ENCODE measurements at places on chromosomes 1 and 21.

DNA sequence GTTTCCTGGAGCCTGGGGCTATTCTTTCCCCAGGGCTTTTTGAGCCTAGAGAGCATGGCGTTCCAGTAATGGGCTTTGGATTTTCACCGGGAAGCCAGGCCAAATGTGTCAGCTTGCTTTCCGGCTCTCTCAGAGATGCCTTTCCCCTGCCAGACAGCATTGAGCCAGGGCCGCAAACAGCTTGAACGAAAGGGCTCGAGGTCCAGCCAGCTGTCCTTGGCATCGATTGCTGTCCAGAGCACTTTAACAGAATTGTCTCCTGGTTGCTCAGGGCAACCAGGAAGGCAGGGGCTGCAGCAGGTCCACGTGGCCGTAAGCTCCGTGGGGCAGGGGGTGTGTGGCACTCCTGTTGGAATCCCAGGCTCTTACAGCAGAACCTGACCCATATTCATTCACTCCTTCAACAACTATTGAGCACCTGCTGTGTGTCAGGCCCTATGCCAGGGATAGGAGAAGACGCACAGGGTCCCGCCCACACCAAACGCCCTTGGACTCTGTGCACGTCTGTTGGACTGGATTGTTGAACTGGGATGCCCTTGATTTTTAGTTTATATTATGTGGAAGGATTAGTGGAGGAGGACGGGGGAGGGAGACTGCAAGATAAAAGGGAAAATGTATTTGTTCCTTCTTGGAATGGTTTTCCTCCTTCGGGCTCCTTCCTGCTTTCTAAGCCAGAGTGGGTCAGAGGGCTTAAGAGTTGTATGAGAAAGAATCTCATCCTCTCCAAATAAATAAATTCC is 38.7 kb upstream of the EFHD2 start:
- peak; percentile 39 for DNase-seq

GRCh38 chr1:230260831-230261230 is 165.3 kb downstream of the PGBD5 start:
- no peak for DNase-seq

DNA sequence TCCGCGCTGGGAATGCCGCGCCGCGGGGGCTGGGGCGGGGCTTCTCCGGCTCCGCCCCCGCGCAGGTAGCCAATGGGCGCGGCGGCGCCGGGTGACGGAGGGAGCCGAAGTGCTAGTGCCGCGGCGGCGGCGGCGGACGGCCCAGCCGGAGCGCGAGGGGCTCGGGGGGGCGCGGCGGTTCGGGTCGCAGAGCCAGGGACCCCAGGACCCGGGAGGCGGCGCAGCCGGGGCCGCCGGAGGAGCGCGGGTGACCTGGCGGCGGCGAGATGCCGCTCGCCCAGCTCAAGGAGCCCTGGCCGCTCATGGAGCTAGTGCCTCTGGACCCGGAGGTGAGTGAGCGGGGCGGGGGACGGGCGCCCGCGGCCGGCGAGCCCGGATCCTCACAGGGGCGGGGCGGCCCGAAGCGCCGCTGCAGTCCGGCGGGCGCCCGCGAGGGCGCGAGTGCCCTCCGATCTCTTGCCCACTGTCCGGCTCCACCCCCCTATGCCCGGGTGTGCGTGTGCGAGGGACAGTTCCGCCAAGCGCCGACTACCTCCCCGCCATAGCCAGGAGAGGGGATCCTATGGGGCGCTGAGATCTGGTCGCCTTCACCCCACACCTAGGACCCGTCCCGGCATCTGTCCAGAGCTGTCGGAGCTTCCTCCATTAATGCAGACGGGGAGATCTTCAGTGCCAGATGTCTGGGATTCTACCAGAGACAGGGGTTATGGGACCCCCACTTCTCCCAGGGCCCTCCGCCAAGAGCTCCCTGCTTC is at the start of gene RPS6KA1:
Gene RPS6KA1 (plus strand): TSS at position 107 of the 755 bp plus-strand sequence. CDS start 160 bp downstream, at position 267.
- DNase-seq, result peak; percentile 21

DNA sequence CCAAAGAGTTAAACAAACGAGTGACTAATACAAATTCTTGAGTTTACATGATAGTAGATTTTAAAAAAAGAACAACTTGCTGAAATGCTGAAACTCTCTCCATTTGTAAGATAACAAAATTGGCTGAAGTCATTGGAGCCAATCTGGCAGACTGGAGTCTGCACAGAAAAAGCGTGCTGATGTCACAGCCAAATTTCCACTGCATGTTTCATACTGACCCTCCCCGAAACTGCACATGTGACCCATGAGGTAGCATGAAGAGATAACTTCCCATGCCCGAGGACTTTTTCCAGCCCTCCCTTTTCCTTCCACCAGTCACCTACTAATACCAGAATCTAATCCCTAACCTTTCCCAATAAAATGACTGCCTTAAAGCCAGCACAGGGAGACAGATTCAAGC is 1.2 kb upstream of the LELP1 start:
- no peak for DNase-seq

- DNase-seq, result peak; percentile 25
These were observed 106.5 kb upstream of the ACTL8 start for GRCh38 chr1:17648457-17649145.

- no peak for DNase-seq
These were observed 5.1 kb upstream of the LAMB3 start for GRCh38 chr1:209657140-209657879.

DNA sequence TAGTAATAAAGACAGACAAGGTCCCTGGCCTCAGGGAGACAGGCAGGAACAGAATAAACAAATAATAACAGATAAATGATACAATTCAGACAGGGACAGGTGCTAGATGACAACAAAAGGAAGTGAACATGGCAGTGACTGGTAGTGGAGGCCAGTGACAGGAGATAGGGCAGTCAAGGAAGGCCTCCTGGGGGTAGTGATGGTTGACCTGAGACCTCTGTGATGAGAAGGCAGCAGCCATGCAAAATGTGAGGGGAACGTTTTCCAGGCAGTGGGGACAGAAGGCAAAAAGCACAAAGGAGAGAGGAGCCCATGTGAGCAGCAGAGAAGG is 18.5 kb downstream of the OPTC start:
- no peak for DNase-seq

- DNase-seq, result no peak
These were observed 39.4 kb upstream of the FAM131C start for GRCh38 chr1:16112596-16113555.

DNA sequence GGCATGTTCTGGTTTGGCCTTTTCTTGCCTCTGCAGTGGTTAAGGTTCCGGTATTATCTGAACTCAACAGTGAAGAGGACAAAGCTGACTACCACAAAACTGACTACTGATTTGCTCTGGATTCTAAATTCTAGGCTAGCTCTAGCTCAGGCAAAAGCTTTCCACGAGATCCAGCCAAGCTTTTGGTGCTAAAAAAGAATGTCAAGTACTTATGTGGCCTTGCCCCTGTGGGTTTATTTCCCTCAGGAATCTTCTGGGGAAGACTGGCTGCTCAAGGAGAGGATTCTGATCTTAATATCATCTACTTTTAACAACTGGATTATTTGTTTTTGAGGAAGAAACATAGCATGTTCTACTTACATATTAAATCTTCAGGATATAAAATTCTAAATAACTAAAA is 26.1 kb upstream of the MTMR11 start:
- no peak for DNase-seq

- DNase-seq, result no peak
These were observed 4.7 kb downstream of the SPEN start for GRCh38 chr1:15852036-15852827.

DNA sequence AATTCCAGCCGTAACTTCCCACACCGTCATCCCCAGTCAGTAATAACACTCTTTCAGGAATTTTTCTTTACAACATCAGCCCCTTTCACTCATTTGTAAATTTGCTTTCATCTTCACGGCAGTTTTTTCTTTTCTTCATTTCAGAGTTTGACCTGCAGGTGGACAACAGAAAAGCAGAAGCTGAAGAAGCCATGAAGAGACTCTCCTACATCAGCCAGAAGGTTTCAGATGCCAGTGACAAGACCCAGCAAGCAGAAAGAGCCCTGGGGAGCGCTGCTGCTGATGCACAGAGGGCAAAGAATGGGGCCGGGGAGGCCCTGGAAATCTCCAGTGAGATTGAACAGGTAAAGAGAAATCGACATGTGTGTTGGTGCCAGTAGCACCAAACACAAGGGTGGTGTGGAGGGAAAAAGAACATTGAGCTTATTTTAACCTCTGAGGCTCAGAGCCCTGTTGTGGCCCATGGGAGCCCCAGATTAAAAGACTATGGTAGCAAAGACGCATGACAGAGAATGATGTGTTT is 53.2 kb downstream of the LAMC2 start:
- no peak for DNase-seq

GRCh38 chr1:41362749-41363590 is 1.7 kb downstream of the FOXO6 start:
- DNase-seq, result peak; percentile 74

GRCh38 chr21:45407629-45408247 is 2.8 kb downstream of the COL18A1 start:
- DNase-seq, result no peak

- DNase-seq, result no peak
These were observed 247.5 kb downstream of the USH2A start for GRCh38 chr1:216175714-216176113.

DNA sequence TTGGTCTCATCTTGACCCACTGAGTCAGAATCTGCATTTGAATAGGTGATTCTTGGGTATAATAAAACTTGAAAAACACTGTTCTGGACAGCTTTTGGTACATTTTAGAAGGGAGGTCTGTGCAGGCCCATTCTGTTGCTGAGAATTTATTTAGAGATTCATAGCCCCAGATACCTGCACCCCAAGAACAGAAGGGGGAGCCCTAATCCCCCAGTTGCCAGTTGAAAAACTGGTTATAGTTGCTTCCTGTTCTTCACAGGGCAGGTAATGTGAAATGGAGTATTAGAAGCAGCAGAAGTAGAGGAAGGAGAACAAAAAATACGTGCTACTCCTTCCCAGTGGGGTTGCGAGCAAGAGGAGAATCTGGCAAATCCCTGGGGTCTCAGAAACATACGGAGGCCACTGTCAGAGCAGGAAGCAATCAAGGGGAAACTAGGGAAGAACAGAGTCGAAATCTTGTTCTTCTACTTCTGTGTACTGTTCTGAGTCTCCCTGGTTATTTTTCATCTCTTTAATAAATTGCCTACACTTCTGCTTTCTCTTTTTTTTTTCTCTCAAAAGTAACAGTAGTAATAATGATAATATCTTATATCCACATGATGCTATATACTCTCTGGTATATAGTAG is 4.6 kb upstream of the CLCA2 start:
- DNase-seq, result no peak

DNA sequence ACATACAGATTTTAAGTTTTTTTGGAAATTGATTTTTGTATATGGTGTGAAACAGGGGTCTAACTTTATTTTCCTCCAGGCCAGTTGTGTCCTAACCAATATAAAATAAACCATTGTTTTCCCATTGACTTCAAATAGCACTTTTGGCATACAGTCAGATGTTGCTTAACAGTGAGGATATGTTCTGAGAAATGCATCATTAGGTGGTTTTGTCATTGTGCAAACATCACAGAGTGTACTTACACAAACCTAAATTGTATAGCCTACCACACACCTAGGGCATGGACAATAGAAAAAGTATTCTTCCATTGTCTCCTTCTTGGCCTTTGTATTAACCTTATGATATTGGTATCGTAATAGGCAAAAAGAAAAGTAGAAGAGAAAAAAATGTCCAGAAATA is 37.4 kb upstream of the DISP1 start:
- DNase-seq, result peak; percentile 58

DNA sequence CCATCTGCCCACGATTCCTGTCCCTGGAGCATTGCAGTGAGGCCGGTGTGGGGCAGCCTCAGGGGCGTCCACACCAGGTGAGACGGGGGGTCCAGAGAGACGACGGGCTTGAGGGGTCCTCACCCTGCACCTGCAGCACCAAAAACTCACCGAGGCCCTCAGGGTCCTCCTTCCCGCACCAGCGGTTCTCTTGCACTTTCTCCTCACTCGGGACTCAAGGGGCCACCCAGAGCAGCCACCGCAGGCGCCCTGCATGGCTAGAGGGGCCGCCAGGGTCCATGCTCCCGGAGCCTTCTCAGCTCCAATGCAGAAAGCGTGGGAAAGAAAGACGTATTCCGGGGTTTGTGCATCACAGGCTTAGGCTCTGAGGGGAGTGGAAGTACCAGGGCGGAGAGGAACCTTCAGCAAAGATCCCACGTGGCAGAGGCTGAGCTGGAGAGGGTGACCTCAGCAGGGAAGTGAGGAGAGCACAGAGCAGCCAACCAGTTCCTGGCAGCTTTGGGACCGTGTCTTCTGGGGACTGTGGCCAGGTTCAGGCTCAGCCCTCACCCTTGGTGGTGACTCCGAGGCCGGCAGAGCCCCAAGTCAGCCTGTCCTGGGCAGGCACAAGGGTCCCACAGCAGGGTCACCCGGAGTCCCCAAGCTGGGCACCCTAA is 19.5 kb upstream of the COL6A2 start:
- DNase-seq, result no peak

GRCh38 chr1:11924334-11925195 is 1.7 kb downstream of the KIAA2013 start:
- DNase-seq, result no peak

GRCh38 chr1:217534566-217534965 is 96.3 kb downstream of the GPATCH2 start:
- peak; percentile 21 for DNase-seq

DNA sequence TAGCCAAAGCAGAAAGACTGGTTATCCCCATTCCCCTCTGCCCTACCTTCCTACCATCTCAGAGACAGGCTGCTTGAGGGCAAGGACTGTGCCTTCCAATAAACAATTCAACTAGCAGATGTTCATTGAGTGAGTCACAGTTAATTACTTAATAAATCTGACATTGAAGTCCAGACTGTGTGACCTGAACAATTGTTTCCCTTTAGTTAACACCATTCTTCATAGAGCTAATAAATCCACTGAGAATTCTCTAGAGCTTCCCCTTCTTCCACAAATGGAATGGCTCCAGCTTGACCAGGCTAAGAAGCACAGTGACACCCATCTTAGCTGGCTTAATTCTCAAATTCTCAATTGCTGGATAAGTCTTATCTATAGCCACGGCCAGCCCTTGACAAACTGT is 61.9 kb upstream of the GJA5 start:
- DNase-seq, result no peak

GRCh38 chr1:91555821-91556531 is 55.3 kb downstream of the CDC7 start:
- DNase-seq, result no peak

DNA sequence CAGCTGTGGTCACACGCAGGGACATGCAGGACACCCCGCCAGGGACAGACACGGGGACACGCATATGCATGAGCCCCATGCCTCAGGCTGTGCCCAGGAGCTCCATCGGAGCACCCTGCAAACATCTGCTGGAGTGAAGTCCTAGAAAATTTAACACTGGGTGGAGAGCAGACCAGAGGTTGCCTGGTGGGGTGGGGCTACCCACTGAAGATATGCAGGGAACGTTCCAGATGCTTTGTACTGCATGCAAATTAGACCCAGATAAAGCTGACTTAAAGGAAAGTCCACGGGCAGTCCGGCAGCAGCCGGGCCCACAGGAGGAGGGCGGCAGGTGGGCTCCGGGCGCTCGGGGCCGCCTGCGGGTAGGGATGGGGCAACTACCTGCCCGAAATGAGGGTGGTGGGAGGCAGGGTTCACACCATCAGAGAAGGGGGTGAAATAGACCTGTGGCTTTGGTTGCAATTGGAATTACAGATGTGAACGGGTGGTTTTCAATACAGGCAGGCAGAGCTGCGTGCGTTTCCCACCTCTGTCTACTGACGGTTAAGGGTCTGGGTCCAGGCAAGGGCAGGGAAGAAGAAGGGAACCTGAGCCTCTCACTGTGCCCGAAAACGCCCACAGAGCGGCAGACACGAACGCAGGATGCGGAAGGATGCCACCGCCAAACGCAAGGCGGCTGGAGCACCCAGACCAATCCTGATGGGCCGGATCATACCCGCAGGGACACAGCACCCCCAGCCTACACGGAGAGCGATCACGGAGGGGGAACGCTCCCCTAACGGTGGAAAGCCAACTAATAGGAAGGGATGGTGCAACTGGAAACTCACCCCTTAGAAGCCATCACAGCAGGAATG is 21.0 kb downstream of the CFAP74 start:
- DNase-seq, result no peak

Data from NCI-H2029 (cell line).